T-helper 1 cell treated with Interleukin-12 subunit alpha and Interleukin-12 subunit beta and Interleukin-4 antibody, amounts not matched to agents 30 ng/mL and 1 ng/mL, for 36 hours (primary cell): ENCODE measurements at places on chromosomes 6 and 20. TPM values are rescaled to one million over a fixed set of nuclear protein-coding genes. Genes with fewer than 3 reads are reported as not detected.

The CASS4 gene
- 10.2 and 11.5 TPM in 2 replicates for total RNA-seq

The TRERF1 gene
- total RNA-seq = 48.9 and 49.1 TPM in 2 replicates

The NECAB3 gene
- 54.1 and 56.6 TPM in 2 replicates for total RNA-seq

The FGD2 gene
- total RNA-seq = 5.6 and 7.6 TPM in 2 replicates

The FAM209B gene
- 2.5 and 2.7 TPM in 2 replicates for total RNA-seq

The SUPT3H gene
- total RNA-seq = 7.5 and 8.1 TPM in 2 replicates

The DNAH8 gene
- total RNA-seq = 0.12 and 0.41 TPM in 2 replicates

The LY6G6D gene
- not detected in 2 replicates for total RNA-seq

The SLC32A1 gene
- total RNA-seq = not detected in 2 replicates

The TMEM244 gene
- total RNA-seq = not detected in 2 replicates

The RGS17 gene
- not detected in 2 replicates for total RNA-seq
